Lung (tissue), 17 donors: ENCODE measurements at places on chromosomes 16 and 17. TPM values are rescaled to one million over a fixed set of nuclear protein-coding genes. Genes with fewer than 3 reads are reported as not detected.

GRCh38 chr17:10052106-10052813 is 146.1 kb downstream of the GAS7 start:
- DNase-seq: no peak

Gene RASL10B
- 0.80 TPM for total RNA-seq

Gene PRSS33
- not detected for total RNA-seq

GRCh38 chr17:54968988-54969332 is 395 bp downstream of the STXBP4 start:
- no peak for DNase-seq

GRCh38 chr16:4378161-4378666 is 6.6 kb downstream of the VASN start:
- peak; percentile 11 for DNase-seq

- DNase-seq: no peak
These were observed 189.8 kb downstream of the KATNIP start for GRCh38 chr16:27739606-27740357.

GRCh38 chr17:3978421-3979289 is 14.4 kb upstream of the ATP2A3 start:
- DNase-seq: no peak

- peak; percentile 91 for DNase-seq
These were observed 1.4 kb upstream of the PLEKHH3 start for GRCh38 chr17:42677921-42678781.

DNA sequence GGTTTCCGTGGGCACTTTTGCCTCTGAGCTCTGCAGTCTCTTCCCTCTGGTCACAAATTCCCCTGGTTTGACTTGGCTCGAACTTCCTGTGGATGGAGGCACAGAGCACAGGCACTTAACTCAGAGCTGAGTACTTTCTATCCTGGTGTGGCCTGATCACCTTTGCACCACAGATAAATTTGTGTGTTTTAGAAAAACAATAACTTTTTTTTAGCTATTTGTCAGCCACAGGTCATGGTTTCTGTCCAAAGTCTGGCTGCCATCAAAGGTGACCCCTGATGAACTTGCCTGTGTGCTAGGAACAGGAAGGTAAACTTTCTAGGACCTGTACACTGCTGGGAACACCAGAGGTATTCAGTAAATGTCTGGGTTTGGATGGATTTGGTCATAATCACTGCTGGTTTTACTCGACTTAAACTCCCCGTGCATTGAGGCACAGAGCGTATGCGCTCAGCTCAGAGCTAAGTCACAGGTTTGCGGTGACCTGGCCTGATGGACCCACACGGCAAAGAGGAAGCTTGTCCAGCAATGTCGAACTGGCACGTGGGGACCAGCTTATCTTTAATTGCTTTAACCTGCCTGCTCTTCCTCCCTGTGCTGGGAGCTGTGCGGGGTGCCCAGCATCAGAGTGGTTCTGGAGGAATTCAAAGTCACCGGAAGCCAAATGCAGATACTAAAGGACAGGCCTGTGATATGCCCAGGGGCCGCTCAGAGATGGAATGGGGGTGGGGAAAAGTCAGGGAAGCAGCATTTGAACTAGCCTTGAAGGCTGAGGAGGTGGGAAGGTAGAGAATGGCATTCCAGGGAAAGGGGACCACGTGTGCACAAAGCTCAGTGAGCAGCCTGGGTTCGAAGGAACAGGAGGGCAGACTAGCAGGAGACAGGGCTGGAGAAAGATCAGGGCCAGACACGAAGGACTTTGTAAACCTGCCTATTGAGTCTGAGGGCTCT is 12.9 kb downstream of the SLC13A5 start:
- no peak for DNase-seq

Gene PIRT
- total RNA-seq: 0.26 TPM

Gene HOXB8
- total RNA-seq: 0.31 TPM

GRCh38 chr17:47961406-47961805 is 3.7 kb upstream of the PRR15L start:
- no peak for DNase-seq

DNA sequence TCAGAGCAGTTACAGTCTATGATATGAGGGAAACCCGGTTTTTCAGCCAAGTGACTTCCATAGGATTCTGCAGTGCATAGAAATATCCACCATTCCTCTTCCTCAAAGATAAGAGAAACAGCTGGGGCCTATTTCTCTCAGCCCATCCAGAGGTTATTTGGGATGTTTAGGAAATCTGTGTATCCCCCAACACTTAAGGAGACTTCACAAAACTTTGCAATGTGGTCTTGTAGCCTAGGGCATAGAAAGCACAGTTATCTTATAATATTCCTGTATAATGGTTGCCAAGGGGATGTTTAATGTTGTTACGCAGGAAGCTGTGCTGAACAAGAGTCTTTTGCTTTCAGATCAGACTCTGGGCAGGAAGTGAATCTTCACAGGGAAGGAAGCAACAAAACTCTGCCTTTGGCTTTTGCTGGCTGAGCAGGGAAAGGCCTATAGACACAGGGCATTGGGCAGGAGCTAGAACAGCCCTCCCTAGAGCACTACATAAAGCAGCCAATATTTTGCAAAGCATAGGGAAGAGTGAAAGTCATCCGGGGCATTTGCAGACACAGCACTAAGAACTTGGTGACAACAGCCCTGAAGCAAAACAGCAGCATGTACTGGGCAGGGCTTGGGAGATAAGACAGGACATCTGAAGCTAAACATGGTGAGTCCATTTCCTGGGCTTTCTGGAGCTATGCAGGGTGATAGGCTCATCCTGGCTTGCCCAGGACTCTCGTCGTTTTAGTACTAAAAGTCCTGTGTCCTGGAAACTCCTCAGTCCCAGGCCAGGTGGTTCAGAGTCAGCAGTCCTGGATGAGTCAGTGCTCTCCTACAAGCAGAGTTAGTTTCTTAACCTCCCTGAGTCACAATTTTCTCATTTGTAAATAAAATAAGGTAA is 18.7 kb upstream of the BEAN1 start:
- peak; percentile 99 for DNase-seq

Gene C17orf50
- total RNA-seq: not detected

- no peak for DNase-seq
These were observed 786.6 kb upstream of the SOX9 start for GRCh38 chr17:71334048-71334751.

Gene HS3ST3B1
- 4.1 TPM for total RNA-seq

Gene ASPA
- 17.5 TPM for total RNA-seq

DNA sequence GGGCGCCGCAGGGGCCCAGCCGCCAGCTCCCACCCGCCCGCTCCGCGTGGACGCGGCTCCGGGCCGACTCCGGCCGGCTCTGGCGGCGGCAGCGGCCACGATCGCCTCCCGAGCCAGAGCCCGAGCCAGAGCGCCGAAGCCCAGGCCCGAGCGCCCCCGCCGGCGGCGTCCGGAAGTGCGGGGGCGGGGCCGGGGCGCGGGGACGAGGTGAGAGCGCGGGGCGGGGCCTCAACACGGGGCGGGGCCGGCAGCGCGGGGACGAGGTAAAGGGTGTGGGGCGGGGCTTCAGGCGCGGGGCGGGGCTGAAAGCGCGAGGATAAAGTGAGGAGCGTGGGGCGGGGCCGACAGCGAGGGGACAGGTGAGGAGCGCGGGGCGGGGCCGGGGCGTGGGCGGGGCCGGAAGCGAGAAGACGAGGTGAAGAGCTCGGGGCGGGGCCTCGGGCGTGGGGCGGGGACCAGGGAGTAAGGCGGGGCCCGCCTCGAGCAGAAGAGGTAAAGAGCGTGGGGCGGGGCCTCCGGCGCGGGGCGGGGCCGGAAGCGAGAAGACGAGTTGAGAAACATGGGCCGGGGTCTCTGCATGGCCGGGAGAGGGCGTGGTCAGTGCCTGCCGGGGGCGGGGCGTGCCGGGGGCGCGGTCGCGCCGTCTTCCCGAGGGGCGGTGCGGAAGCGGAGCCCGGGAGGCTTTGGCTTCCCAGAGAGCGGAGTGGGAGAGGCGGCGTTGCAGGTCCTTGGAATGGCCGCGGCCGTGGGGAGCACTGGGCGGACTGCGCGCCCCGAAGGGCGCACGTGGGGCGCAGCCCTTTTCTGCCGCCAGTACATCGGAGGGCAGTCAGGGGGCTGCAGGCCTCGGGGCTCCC is at the start of gene AXIN1:
Gene AXIN1 (minus strand): TSS at position 177 of the 857 bp plus-strand sequence. CDS start 5,698 bp downstream, outside the sequence.
- DNase-seq: peak; percentile 97

Gene TNP2
- total RNA-seq: not detected

DNA sequence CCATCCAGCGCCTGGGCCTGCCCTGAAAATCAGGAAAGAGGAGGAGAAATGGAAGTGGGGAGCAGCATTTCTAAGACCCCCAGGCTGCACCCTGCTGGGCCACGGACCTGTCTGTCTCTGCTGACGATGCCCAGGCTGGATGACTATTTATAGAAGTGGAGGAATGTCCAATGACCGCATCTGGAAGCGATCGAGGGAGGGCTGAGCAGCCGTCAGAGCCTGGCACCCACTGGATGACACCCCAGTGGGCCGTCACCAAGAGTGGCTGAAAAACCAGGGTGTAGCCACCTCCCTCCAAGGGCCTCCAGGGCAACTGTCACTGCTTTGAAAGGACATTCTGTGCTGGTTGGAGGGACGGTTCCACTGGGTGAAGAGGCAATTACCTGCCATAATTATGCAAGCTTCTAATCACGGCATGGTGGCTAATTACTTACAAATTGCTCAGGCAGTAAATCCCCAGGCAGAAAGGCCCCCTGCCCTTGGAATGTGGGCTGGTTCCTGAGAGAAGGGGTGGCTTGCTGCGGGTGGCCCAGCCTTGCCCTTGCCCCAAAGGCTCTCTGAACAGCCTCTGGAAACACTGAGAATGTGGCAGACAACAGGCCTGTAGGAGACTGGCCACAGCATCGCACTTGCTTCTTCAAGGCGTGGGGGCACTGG is 332.1 kb downstream of the C16orf95 start:
- DNase-seq: no peak

Gene RGS9
- total RNA-seq: 10.6 TPM

Gene CD2BP2
- 69.8 TPM for total RNA-seq

DNA sequence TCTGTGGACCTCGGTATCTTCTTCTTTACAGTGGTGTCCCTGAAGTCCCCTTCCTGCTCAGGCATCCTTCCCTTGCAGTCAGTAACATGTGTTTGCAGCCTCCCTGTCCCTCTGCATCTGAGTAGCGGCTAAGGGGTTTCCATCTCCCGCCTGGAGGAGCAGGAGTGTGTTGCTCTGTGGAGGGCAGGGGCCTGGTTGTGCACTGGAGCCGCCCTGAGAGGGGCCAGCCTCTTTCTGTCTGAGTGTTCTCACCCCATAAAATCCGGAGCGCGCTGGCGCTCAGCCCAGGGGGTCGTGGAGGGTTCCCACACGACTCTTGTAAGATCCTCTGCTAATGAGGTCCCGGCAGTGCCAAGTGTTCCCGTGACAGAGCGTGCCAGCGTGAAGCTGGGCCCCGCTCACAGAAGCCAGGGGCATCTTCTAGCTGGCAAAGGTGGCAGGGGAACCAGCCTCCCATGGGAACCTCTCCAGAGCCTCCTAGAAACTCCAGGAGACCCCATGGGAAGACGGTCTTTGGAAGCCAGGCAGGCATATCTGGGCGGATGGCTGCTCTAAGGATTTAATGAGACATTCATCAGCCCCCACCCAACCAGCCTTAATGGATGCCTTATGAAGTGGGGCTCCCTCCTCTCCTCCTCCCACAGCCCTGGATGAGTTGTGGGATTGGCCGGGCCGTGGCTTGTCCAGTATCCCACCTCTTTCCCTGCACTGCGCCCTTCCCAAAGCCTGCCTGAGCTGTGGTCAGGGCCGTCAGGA is 91.4 kb upstream of the GSE1 start:
- peak; percentile 98 for DNase-seq

DNA sequence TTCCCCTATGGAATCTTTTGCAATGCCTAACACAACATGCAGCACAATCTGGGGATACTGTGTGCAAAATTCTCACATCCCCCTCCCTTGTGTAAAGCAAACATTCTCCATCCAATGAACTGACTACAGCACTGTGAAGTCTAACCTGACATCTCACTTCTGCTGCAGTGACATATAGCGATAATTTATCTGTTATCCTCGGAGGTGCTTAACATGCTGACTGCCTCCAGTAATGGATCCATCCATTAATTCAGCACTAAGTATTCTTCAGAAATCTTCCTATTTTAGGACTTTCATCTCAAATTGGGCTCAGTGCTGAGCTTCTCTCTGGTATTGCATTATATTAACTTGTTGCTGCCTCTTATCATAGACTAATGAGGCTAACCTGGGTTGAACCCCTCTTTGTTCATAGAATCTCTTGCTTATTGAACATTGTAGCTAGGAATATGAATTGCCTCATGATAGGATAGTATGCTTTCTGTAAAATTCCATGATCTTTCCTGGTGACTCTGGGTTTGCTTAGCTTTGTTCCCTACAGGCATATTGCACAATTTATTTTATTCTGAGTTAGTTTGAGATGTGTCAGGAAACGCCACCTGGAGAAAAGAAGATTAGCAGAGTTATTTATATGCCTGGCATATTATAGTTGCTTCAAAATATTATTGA is 187.9 kb downstream of the CNTNAP4 start:
- DNase-seq: no peak

Gene SHBG
- total RNA-seq: 0.63 TPM

- no peak for DNase-seq
These were observed 8.3 kb upstream of the HEATR6 start for GRCh38 chr17:60086818-60087591.

DNA sequence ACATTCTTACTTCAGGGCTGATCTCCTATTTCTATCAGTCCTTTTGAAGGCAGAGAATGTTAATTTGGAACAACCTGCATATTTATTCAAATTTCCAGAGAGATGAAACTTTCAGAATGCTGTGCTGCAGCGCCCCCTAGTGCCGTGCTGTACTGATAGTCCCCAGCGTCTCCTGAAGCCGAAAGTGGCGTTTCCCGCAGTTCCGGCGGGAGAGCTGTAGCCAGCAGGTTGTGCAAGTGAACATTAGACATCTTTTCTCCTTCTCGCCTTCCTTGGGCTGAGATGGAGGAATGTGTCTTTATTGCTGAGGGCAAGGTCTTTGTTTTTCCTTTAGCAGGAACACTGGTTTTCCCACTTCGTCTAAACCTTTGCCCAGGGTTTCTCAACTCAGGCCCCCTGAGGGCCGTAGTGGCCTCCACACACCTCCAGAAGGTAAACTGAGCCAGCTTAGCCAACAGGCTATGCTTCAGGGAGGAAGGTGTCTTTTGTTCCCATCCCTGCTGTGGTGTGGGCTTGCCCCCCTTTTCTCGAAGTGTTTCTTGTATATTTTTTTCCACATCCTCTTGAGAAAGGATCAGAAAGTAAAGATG is 26.4 kb downstream of the USP10 start:
- DNase-seq: peak; percentile 89

Gene PRR15L
- 59.5 TPM for total RNA-seq

GRCh38 chr16:4370570-4371356 is 885 bp upstream of the VASN start:
- peak; percentile 84 for DNase-seq

- peak; percentile 38 for DNase-seq
These were observed 49.4 kb downstream of the MYH10 start for GRCh38 chr17:8580952-8581658.

DNA sequence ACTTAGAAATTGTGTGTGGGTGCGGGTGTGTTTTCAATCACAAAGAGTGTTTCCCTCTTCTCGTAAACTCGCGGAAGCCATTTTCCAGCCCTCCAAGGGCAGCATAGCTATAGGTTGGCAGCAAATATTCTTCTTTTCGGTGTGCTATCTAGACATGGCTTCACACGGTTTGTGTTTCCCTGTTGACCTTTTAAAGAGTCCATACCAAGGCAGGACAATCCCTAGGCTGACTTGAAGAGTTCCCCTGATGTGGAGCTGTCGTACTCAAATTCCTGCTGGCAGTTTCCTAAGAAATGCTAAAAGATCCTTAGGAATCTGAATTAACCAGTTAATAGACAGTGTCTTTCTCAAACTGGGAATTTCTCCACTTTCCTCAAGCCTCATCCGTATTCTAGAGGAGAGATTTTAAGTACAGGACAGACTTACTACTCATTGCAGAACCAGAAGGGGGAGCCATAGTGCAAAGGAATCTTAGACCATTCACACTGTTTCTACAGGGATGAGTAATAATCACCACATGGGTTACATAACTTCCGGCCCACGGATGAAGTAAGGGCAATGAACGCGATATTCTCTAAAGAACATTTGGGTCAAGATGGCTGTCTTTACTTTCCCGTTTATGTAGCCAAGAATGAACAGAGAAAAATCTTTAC is 288.6 kb upstream of the ELAC2 start:
- peak; percentile 66 for DNase-seq
